ENCODE measurements at places on chromosomes 2 and 18.

DNA sequence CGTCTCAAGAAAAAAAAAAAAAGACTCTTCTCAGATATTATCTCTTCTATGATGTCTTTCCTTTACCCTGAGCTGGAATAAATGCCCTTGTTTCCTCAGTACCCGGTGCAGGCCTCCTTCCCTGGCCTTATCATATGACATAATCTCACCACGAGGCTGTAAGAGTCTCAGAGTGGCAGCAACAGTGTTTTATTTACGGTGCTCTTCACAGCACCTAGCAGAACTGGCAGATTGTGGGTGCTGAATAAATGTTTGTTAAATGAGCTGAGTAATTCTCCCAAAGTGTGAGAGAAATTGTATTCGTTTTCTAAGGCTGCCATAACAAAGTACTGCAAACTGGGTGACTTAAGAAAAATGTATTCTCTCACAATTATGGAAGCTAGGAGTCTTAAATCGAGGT, 82.8 kb upstream of the CD28 start:
- no peak for DNase-seq

GRCh38 chr2:173010233-173010632, 65.4 kb upstream of the MAP3K20 start:
- DNase-seq = no peak

GRCh38 chr2:8389431-8390108, 292.3 kb upstream of the ID2 start:
- DNase-seq = no peak

GRCh38 chr2:29139152-29139551, 23.9 kb downstream of the CLIP4 start:
- DNase-seq = no peak

- no peak for DNase-seq
These were observed 49.6 kb downstream of the ZBTB7C start for GRCh38 chr18:48359626-48360025.

GRCh38 chr2:37526323-37526722, 145.1 kb downstream of the CDC42EP3 start:
- DNase-seq = no peak

DNA sequence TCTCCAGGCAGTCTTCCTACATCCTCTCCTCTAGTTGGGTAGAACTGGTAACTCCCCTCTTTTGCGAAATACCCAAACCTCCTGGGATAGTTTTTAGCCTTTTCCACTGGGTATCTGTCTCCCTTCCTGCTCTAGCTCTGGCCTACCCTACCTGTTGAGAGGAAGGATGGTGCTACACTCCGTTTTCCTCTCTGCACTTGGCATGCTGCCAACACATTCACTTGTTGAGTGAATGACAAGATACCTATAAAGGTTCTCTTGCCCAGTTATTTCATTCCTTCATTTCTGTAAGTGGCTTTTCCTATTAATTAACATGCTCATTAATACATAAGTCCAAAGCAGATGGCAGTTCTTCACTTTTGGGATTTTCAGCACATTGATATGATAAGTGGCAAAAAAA, 293.8 kb downstream of the CNTNAP5 start:
- no peak for DNase-seq

Measured in activated CD4-positive, alpha-beta T cell treated with anti-CD3 and anti-CD28 coated beads, Interleukin-2, amount 10 ng/mL, durations not matched to agents 7 days and 5 days (primary cell).